ENCODE measurements at places on chromosomes 2 and 18.

DNA sequence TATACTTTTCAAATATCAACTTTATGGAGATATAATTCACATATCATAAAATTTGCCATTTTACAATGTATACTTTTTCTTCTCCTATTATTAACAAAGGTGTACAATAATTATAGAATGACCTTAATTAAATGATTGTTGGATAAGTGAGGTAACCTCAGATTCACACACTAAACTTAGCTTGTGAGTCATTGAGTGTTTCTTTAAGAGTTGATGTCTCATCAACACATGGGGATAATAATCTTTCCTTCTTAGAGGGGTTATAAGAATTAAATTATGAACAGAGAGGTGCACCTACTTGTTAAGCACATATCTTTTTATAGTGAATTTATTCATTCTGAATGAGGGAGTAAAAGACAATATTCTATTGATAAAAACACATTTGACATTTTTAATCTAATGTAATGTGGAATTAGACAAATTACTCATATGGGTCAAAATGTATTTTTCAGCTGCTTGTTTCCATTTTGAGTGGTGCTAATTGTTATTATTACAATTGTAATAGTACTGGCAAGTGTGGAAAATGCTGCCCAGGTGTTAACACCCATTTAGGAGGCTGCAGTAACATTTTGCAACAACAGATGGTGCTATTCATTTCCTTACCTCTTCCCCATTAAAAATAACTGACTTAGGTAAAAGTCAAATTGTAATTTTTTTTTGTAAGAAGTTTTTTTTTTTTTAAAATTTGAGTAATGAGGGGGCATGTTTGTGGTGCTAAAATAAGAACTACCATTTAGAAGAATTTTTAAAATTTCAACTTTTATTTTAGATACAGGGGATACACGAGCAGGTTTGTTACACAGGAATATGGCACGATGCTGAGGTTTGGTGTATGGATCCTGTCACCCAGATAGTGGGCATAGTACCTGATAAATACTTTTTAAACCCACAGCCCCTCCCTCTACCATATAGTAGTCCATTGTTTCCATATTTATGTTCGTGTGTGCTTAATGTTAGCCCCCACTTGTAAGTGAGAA, 32.1 kb upstream of the DYNAP start:
- peak; percentile 26 for DNase-seq

- DNase-seq, result no peak
Observed at GRCh38 chr2:88036182-88036581, 19.4 kb downstream of the KRCC1 start.

DNA sequence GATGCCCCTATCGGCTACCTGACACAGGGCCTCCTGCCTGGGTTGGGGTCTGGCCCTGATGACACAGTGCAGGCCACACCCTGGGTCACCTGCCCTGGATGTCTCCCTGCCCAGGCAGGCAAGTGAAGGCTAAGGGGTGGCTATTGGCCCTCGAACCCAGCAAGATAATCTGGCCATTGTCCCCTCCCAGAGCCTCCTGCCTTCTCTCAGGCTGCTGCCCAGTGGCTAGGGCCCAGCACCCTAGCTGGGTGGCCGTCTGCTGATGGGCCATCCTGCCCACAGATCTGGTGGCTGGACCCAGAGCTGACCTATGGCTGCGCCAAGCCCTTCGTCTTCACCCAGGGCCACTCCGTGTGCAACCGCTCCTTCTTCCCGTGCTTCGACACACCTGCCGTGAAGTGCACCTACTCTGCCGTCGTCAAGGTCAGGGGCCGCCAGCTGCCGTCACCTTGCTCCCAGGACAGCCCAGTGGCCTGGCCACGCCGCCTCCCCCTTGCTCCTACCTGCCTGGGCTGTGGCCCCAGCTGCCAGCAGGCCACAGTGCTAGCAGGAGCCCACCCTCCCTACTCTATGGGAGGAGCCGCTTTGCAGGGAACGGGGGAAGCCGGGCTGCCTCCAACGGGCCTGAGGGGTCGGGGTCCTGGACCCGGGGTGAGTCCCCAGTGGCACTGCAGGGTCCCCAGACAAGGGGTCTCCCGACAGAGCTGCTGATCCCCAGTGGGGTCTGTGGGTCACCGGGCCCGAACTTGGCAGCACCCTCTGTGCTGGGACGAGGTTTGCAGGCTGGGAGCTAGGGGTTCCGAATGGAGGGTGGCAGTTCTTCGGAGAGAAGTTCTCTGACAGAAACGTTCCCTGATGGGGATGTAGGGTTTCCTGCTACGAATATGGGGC, 4.1 kb downstream of the RNPEPL1 start:
- DNase-seq, result no peak

- peak; percentile 16 for DNase-seq
Observed at GRCh38 chr2:186690786-186691185, 3.1 kb upstream of the FAM171B start.
